Activated T-cell treated with anti-CD3 and anti-CD28 coated beads for 48 hours (primary cell): ENCODE measurements at places on chromosomes 2 and 18.

- DNase-seq = no peak
Observed at GRCh38 chr18:26618135-26618534, 69.8 kb upstream of the KCTD1 start.

- DNase-seq = no peak
Observed at GRCh38 chr2:187034434-187034833, 185.5 kb upstream of the ZSWIM2 start.

DNA sequence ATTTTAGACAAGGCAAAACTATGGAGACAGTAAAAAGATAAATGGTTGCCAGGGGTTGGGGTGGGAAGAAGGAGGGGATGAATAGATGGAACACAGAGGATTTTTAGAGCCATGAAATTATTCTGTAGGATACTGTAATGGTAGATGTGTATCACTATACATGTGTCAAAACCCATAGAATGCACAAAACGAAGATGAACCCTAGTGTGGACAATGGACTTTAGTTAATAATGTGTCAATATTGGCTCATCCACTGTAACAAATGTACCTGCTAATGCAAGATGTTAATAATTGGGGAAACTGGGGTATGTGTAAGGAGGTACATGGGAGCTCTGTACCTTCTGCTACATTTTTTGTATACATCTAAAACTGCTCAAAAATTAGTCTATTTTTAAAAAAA is 1.8 kb upstream of the CD302 start:
- no peak for DNase-seq

- no peak for DNase-seq
Observed at GRCh38 chr18:29307231-29307630, 1130.3 kb upstream of the CDH2 start.

- no peak for DNase-seq
Observed at GRCh38 chr2:12918138-12918834, 201.6 kb downstream of the TRIB2 start.

GRCh38 chr2:224933431-224933830 is 108.8 kb downstream of the DOCK10 start:
- no peak for DNase-seq

GRCh38 chr2:227822416-227823003 is 8.9 kb downstream of the CCL20 start:
- no peak for DNase-seq

GRCh38 chr18:3839581-3839981 is 389.6 kb downstream of the TGIF1 start:
- no peak for DNase-seq

DNA sequence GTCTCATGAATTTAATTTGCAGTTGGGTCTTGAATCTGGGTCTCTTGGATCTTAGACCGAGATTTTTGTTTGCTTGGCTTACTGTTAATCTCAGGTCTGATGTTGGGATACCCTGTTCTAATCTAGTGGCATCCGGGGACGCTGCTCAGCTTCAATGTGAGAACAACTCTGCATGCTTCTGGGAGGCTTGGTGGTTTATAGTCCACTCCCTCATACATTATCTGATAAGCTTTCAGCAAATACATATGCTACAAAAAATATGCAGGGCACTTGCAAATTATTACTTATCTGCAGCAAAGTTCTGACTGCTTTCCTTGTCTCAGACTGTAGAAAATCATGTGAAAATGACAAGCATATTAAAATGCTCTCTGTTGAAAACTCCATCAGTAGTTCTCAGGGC is 39.4 kb downstream of the RNF144A start:
- DNase-seq = no peak

DNA sequence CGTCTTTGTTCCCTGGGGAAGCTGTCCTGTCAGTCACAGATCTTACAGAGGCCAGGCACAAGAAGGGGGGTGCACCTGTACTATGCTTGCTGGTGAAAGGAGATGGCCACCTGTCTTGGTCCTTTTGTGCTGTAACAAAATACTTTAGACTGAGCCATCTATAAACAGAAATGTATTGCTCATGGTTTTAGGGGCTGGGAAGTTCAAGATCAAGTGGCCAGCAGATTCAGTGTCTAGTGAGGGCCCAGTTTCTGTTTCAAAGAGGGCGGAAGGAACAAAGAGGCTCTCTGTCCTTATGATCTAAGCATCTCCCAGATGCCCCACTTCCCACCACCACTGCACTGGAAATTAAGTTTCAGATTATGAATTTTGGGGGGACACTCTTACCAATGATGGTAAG is 35.5 kb upstream of the RPL37A start:
- no peak for DNase-seq

GRCh38 chr2:39741871-39742270 is 37.2 kb downstream of the THUMPD2 start:
- no peak for DNase-seq

DNA sequence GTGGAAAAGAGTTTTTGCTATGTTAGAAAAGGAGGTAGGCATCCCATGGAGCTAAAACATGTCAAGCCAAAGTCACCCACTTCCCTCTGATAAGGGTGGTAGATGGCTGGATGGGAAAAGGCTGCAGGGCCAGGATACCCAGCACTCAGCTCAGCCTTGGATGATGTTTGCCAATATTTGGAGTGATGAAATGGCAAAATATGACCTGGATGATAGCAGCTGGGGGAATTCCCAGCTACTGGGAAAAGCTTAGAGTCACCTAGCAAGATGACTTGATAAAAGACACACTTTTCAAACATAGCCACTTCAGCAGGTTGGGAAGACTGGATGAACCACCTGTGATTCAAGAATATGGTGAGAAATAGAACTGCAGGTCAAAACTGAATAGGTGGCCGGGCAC is 10.1 kb downstream of the RFX8 start:
- no peak for DNase-seq

- no peak for DNase-seq
Observed at GRCh38 chr2:221005338-221005737, 566.8 kb downstream of the EPHA4 start.
